ENCODE measurements at places on chromosomes 7 and 10. TPM values are rescaled to one million over a fixed set of nuclear protein-coding genes. Genes with fewer than 3 reads are reported as not detected.

GRCh38 chr7:133562621-133563020 lies 309.7 kb downstream of the EXOC4 start:
- no peak for DNase-seq

- DNase-seq, result no peak
These were observed 109.4 kb upstream of the PDE1C start for GRCh38 chr7:32179567-32179966.

- peak; percentile 87 for DNase-seq
These were observed 88.1 kb upstream of the PDCD4 start for GRCh38 chr10:110783509-110784107.

The ZNF25 gene
- 7.4 TPM for total RNA-seq

The PLEKHS1 gene
- total RNA-seq, result not detected

The NUTM2E gene
- not detected for total RNA-seq

The C10orf53 gene
- not detected for total RNA-seq

The CCDC136 gene
- total RNA-seq, result 8.9 TPM

The NEUROG3 gene
- not detected for total RNA-seq

DNA sequence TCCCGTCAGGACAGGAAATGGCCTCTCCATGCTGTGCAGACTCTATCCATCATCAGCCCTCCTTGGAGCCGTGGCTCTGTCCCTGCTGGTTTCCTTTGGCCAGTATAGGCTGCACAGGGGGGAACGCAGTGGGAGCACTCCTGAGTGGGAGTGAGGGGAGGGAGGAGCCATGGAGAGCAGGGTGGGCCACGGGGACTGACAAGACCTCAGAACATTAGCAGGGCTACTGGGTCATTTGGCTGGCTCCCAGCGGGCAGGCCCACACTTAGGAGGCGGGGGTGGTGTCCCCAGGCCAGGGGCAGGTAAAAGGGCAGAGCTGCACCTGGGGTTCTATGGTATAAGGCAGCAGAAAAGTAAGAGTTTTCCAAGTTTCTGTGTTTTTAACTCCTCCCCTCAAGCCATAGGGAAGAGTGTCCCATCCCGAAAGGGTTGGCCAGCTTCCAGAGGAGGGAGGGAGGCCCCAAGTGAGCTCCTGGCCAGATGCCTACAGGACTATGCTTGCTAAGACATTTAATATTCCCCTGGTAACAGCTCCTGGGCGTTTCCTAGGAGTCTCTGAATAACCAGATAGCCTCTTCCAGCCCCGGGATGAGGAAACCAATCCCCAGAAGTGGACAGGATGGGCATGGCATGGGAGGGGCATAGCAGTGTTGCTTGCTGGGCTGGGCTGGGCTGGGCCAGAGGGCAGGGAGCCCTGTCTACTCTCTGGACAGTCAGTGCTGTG lies 5.5 kb upstream of the OPN4 start:
- no peak for DNase-seq

DNA sequence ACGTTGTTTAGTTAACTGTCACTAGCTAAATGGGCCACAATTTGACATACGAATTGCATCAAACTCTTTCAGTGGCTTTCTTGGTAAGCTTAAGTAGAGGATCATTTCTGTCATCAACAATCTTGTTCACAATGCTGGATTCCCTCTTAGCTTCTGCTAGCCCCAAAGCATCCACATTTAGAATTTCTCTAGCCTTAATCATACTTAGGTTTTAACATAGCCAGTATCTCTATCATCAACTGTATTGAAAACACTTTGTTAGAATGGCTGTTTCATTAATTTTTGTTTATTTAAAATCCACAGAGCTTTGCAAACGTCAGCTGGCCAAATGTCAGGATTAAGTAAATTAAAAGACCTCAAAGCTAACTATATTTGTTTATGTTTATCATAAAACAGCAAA lies 41.1 kb downstream of the ABRAXAS2 start:
- DNase-seq, result no peak

DNA sequence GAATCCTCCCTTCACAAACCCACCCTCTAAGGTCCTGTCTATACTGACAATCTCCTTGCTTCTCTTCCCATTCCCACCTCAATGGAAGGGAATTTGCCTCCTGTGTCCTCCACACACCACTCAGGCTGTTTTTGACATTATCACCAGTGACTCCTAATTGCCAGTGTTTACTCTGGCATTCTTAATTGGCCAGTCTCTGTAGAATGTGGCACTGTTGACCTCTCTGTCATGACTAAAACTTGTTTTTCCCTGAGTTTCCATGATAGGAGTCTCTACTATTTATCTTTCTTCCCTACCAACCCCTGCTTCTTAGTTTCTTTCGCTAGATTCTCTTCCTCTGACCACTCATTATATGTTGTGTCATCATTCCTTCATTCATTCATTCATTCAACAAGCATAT lies 12.1 kb downstream of the SLC16A12 start:
- DNase-seq, result no peak

GRCh38 chr10:78458983-78459638 lies 425.4 kb downstream of the RPS24 start:
- DNase-seq, result no peak

- DNase-seq, result no peak
These were observed 208.8 kb downstream of the KCNMA1 start for GRCh38 chr10:77428691-77429395.

DNA sequence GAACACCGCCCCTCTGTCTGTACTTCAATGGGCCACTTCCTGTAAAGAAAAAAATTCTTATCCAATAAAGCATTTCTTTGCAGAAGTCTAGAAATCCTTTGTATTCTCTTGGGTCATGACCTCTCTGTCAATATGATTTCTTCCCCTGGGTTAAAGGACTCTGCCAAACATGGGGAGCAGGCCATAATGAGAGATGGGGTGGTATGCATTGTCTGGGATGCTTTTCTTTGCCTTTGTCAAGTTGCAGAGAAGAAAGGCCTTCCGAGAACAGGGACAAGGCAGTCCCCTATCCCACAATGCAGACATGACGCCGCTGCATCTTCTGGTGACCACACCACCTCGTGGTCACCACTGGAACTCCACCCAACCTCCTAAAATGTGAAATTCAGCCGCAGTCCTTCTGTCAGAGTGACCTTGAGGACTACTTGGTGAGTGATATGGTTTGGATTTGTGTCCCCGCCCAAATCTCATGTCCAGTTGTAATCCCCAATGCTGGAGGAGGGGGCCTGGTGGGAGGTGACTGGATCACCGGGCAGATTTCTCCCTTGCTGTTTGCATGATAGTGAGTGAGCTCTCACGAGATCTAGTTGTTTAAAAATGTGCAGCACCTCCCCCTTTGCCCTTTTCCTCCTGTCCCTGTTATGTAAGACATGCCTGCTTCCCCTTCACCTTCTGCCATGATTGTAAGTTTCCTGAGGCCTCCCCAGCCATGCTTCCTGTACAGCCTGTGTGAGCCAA lies 15.2 kb upstream of the FRMPD2 start:
- peak; percentile 60 for DNase-seq

The MRLN gene
- total RNA-seq, result not detected

- no peak for DNase-seq
These were observed 446.5 kb downstream of the LRMDA start for GRCh38 chr10:75877877-75878276.

GRCh38 chr7:47661051-47661714 lies 79.3 kb upstream of the TNS3 start:
- no peak for DNase-seq

DNA sequence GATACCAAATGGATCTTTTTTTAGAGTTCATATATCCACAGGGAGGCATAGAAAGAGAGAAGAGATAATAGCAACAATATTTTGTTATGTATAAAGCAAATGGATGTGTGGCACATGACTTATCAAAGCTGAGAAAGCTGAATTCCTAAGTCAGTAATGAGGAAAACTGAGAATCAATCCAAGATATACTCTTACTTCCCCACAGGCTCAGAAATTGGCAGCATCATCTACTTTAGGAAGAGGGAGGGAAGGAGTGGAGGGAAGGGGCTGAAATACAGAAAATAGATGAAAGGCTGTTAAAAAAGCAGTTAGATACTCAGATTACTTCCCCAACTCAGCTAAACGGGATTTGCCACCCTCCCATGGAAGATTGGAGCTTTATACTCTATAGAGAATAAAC lies 63.5 kb downstream of the SRI start:
- DNase-seq, result no peak

DNA sequence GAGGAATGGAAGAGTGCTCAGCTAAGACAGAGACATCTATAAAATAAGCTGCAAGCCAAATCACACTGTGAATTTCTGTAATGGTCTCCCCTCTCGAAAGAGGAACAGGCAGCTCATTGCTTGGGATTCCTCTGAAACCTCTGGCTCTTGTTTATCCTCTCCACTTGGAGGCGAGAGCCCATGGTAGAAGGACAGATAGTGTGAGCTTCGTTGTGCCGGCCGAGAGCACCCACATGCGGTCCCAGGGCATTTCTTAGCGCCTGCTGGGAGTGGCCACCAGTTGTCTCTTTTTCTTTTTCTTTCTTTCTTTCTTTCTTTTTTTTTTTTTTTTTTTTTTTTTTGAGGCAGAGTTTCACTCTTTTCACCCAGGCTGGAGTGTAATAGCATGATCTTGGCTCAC lies 26.2 kb downstream of the CNPY1 start:
- DNase-seq, result no peak

Data from activated CD4-positive, alpha-beta memory T cell treated with anti-CD3 and anti-CD28 coated beads for 36 hours (primary cell).